Fibroblast of the aortic adventitia (primary cell): ENCODE measurements at places on chromosomes 1 and 21. TPM values are rescaled to one million over a fixed set of nuclear protein-coding genes. Genes with fewer than 3 reads are reported as not detected.

DNA sequence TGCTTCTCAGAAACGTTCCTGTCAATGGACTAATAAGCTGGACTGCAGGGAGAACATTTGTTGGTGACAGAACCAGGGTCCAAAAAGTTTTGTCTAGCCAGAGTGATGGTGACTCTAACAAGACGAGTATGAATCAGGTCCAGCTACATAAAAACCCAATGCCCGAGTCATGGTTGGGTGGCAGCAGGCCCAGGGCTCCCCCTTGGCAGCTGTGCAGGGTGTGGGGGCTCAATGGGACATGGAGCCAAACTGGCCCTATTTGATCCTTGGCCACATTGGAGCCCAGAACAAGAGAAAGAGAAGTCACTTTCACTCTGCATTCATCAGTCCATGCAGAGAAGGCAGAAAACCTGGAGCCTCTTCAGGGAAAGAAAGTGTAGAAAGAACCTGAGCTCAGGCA lies 37.9 kb upstream of the TENT5C start:
- DNase-seq, result no peak

DNA sequence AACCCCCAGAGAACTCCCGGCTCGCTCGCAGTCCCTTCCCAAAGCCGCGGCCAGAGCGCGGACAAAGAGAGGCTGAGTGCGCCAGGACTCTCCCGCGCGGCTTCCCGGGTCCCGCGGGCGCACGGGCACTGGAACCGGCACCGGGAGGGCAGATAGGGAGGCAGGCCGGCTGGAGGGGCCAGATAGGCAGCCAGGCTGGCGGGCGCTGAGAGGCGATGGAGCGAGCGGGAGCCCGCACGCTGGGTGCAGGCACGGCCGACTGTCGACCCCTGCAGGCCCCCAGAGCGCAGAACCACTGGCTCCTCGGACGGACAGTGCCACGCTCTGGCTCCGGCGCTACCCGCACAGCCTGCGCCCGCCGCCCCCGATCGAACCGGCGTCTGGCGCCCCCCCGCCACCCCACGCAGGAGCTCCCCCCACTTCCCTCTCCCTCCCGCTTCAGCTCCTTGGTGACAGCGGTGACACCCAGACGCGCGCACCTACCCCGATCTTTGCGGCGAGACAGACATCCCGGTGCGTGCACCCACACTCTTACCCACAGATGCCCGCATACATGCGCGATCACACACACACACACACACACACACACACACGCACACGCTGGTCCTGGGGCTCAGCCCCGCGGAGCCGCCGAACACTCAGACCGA lies 534 bp downstream of the SLC6A9 start:
- peak; percentile 30 for DNase-seq

The GSTM5 gene
- total RNA-seq, result 6.1 and 13.0 TPM in 2 replicates

DNA sequence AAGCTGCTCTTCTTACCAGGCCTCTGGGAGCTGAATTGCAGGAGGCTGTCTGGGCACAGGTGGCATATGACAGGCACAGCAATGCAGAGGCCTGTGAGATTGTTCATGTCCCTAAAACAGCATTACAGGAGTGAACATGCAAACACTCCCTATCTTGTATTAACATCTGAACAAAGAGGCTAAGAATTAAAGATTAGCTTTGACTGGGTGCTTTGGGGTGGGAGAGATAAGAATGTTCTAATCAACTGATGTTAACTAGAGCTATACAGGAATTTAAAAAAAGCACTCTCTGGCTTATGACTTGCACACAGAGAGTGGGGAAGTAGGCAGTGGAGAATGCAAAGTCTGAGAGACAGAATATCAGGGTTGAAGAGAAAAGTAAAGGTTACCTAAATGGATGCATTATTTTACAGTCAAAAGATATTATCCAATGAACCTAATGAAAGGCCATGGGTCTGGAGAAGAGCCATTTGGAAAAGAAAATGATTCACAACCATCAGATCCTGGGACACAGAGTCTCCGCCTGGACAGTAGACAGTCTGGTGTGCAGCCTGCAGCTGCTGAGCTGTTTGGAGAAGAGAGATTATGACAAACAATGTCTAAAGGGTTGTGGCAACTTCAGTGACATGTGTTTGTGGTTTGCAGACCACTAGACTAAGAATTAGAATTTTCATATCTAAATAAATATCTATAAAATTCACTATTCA lies 20.2 kb downstream of the DPT start:
- no peak for DNase-seq

The SLFNL1 gene
- total RNA-seq, result 0.09 and 0.57 TPM in 2 replicates

The ANGEL2 gene
- 21.3 and 63.4 TPM in 2 replicates for total RNA-seq

- DNase-seq, result peak; percentile 32
Measured at GRCh38 chr1:43980255-43981134, 1.5 kb downstream of the B4GALT2 start.

DNA sequence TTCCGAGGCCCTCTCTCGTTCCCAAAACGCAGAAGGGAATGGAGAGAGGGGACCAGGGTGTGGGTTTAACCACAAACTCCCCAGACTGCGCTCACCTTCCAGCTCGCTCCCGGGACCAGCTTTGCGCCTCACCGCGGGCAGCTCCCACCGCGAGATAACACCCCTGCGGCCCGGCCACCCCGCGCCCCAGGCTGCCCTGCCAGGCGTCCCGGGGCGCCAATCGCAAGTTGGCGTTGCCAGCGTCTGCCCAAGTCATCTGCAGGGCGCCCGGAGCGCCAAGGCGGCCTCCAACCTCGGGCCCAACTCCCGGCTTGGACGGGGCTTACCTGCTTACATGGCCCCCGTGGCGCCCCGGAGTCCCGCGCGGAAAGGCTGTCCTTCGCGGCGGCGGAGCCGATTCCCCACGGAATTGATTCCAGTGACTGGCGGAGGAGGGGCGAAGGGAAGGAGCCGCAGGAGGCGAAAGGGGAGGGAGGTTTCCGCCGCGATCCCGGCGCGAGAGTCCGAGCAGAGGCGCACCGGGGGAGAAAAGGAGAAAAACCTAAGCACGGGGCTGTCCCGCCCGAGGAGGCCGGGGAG lies 456 bp downstream of the PTPN14 start:
- no peak for DNase-seq

- no peak for DNase-seq
Measured at GRCh38 chr1:31487143-31487542, 74.1 kb downstream of the SERINC2 start.

GRCh38 chr21:15052459-15052763 lies 12.4 kb downstream of the NRIP1 start:
- DNase-seq, result no peak

- no peak for DNase-seq
Measured at GRCh38 chr1:146021622-146022402, at the start of gene HJV. TSS of gene HJV (minus strand) at chr1:146021735. CDS start at chr1:146020231, 1,504 bp downstream.

DNA sequence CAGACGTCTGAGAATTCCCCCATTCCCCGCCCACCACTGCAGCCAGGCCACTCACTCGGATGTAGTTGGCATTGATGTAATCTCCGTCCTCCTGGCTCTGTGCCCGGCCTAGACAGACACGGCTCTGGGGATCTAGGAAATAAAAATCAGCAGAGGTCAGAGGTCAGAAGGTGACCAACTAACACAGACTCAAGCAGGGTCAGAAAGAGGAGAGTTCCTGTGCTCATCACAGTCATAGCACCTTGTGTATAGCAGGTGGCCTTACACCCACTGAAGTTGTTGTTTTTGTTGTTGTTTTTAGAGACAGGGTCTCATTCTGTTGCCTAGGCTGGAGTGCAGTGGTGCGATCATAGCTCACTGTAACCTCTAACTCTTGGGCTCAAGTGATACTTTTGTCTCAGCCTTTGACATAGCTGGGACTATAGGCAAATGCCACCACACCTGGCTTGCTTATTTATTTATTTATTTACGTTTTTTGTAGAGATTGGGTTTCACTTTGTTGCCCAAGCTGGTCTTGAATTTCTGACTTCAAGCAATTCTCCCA lies 4.9 kb downstream of the PTPN7 start:
- DNase-seq, result no peak

The NPPB gene
- total RNA-seq, result not detected in 2 replicates

DNA sequence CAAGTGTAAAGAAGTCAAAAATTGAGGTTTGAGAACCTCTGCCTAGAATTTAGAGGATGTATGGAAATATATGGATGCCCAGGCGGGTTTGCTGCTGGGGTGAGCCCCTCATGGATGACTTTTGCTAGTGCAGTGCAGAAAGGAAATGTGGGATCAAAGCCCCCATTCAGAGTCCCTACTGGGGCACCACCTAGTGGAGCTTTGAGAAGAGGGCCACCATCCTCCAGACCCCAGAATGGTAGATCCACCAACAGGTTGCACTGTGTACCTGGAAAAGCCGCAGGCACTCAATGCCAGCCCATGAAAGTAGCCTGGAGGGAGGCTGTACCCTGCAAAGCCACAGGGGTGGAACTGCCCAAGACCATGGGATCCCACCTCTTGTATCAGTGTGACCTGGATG lies 330.7 kb upstream of the DPYD start:
- no peak for DNase-seq

DNA sequence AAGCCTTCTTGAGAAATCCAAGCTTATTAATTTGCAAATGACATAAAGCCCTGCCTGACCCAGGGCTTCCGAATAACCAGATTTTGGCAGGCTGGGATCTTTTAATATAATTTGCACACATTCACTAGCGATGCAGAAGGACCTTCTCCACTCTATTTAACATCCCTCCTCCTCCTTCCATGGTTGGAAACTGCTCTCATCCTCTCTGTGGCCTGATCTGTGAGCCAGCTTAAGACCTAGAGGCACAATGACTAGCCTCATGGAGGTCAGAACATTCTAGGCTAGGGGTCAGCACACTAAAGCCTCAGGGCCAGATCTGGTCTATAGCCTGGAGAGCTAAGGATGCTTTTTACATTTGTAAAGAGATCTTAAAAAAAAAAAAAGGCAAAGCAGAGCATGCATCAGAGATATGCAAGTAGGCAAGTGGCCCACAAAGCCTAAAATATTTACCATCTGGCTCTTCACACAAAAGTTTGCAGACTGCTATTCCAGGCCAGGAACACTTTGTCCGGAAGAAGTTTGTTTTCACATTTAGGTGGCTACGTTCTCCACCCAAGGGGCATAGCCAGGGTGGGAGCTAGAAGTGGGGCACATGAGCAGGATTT lies 138.2 kb upstream of the HMGB4 start:
- no peak for DNase-seq

The PLA2G5 gene
- 0.36 and 1.1 TPM in 2 replicates for total RNA-seq

The NBPF3 gene
- total RNA-seq, result 13.6 and 18.2 TPM in 2 replicates

The TMOD4 gene
- total RNA-seq, result 0.54 TPM in 1 of 2 replicates, not detected in the other

The RPTN gene
- not detected in 2 replicates for total RNA-seq

The C2CD2 gene
- 14.7 and 20.2 TPM in 2 replicates for total RNA-seq

GRCh38 chr1:156153362-156153761 lies at the start of gene SEMA4A:
TSS of gene SEMA4A (plus strand) at chr1:156153585. CDS start at chr1:156154579, 994 bp downstream.
- no peak for DNase-seq

DNA sequence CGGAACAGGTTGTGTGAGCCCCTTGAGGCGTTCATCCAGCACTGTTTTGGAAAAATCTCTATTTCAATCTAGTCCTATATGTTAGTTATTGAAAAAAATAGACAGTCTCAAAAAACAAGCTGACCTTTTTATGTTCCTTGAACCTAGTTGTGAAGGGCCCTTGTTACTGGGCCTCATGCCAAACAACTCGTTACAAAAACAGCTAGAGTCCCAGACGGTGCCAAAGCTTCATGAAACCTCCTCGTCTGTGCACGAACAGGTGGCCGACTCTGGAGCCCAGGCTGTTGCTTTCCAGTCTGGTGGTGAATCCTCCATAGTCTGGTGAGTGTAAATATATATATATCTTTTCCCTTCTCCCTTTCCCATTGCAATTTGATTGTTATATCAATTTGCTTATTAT lies at the start of gene CHIA:
CHIA (plus strand) TSS at position 222 of the 400 bp plus-strand sequence. CDS start 19,617 bp downstream, outside the sequence.
- no peak for DNase-seq

The KIAA1614 gene
- 9.7 and 10.6 TPM in 2 replicates for total RNA-seq

GRCh38 chr1:113540335-113540734 lies 150.0 kb downstream of the MAGI3 start:
- DNase-seq, result no peak

The GJA8 gene
- not detected in 2 replicates for total RNA-seq

GRCh38 chr1:184376369-184376768 lies 10.5 kb upstream of the C1orf21 start:
- peak; percentile 58 for DNase-seq

- no peak for DNase-seq
Measured at GRCh38 chr1:29275435-29275834, 39.1 kb downstream of the PTPRU start.

DNA sequence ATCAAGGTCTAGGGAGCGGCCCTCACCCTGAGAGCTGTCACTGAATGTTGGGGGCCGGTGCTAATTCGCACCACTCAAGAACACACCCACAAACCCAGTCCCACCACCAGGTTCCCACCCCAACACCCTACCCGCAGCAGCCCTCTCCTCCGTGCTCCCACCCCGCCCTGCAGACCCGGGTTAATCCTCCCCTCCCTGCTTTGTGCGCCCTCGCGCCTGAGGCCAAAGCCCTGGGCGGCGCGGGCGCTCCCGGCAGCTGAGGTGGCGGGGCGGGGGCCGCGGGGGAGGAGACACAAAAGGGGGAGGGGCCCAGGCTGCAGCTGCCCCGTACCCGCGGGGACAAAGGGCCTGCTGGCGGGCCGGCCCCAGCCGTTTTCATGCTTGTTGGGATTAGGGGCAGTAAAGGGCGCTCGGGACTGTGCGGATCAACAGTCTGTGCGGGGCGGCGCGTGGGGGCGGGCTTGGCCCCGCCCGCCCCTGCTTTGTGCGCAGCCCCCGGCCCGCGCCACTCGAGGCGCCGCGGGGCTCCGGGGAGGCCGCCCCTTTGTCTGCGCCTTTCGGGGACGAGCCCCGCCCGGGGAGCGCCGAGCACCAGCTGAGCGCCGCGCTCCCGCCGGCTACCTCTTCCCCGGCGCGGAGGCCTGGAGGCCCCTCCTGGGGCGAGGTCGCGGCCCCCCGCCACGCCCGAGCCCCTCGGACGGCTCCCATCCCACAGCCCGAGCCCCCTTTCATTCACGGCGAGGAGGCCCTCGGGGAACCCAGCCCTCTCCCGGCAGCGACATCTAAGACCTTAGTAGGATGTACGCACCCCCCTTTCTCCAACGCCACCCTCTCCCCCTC lies 10.9 kb downstream of the C1orf216 start:
- DNase-seq, result no peak

The REN gene
- not detected in 2 replicates for total RNA-seq

DNA sequence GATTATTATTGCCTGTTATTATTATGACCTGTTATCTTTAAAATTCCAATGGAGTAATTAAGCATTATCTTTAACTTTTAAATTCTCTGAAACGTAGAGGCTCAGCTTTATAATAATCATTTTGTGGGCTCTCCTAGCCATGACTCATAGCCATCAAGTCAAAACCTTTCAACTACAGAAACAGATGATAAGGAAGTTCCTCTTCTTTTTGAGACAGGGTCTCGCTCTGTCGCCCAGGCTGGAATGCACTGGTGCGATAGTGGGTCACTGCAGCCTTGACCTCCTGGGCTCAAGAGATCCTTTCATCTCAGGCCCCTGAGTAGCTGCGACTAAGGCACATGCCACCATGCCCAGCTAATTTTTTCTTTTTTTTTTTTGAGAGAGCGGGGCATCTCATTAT lies 43.5 kb downstream of the CHML start:
- no peak for DNase-seq

The DENND2C gene
- 4.8 and 5.3 TPM in 2 replicates for total RNA-seq
